ENCODE measurements at places on chromosomes 11 and 22.

DNA sequence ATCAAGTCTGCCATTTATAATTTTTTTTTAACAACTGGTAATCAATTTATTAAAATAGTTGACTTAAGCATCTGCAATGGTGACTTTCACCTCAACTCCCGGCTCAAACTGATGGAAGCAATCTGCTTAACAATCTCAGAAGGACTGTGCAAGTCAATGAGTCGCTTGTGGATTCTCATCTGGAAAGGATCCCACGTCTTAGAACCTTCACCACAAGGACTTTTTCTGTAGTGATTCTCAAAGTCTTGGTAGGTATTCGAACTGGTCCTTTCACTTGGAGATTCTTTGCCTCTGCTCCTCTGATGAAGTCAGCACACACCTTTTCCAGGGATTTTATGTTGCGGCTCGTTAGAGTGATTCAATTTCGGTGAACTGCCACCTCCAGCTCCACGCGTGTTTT lies 7.3 kb downstream of the RSF1 start:
- no peak for DNase-seq

- DNase-seq: peak; percentile 45
Measured at GRCh38 chr22:25113316-25113721, 86.3 kb upstream of the CRYBB3 start.

- DNase-seq: no peak
Measured at GRCh38 chr22:17113600-17113999, 7.6 kb downstream of the TMEM121B start.

GRCh38 chr11:36148701-36149100 lies 140.5 kb downstream of the COMMD9 start:
- DNase-seq: no peak

- no peak for DNase-seq
Measured at GRCh38 chr22:29450222-29450621, 11.8 kb downstream of the RFPL1 start.

DNA sequence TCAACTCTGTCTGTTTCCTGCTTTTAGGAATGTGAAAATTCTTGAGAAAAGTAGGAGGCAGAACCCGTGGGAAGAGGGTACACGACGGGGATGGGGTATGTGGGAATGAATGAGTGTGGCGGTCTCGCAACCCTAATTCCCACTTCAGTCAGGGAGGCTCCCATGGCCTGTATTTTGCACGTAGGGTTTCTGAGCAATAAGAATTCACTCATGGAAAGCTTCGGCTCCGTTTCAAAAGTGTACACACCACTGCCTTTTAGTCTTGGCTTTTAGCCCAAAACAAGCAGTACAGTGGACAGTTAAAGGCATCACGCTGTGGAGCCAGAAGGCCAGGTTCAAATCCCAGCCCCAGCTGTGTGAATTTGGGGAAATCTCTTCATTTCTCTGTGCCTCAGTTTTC lies 116.7 kb downstream of the MN1 start:
- DNase-seq: no peak

GRCh38 chr11:67312187-67313021 lies 9.1 kb downstream of the SSH3 start:
- DNase-seq: no peak

DNA sequence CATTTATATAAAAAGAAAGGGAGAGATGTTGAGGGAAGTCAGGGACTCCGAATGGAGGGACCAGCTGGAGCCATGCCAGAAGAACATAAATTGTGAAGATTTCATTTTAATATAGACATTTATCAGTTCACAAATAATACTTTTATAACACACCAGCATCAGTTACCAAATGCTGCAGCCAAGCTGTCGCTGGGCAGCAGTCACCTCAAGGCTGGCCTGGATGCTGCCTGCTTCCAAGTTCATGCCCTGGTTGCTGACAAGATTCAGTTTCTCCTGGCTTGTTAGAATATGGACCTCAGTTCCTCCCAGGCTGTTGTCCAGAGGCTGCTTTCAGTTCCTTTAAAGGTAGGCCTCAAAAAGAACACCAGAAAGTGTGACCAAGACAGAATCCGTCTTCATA lies 30.8 kb upstream of the ALDH3B2 start:
- no peak for DNase-seq

DNA sequence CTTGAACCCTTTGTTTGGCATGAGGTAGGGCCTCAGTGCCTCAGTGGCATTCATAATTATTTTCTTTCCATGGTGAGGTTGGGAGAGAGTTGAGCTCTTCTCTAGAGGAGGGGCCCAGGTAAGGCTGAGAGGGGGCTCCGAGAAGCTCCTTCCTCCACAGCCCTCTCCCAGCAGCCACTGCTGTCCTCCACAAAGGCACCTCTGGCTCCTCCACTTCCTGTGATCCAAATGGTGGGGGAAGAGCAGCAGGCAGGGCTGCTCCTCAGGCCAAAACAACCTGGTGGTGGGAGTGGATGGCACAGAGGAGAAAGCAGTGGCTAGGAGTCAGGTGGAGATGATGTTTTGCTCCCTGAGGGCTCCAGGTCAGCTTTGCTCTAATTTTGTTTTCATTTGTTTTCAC lies 13.3 kb downstream of the ROBO4 start:
- DNase-seq: no peak

DNA sequence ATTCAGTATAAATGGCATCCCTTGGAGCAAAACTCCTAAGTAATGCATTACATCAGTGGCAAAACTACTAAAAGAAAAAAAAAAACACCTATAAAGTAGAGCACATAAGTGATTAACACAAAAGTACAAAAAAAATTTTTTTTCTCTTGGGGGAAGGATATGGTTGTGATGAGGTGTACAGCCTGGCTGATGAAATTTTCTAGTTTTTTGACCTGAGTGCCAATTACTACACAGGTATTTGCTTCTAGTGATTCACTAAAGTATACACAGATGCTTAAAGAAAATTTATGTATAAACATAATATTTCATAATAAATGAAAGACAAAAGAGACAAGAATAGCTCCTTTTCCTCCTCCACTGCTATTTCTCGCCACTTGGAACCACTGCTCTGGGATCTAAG lies 71.8 kb upstream of the APOA1 start:
- DNase-seq: no peak

DNA sequence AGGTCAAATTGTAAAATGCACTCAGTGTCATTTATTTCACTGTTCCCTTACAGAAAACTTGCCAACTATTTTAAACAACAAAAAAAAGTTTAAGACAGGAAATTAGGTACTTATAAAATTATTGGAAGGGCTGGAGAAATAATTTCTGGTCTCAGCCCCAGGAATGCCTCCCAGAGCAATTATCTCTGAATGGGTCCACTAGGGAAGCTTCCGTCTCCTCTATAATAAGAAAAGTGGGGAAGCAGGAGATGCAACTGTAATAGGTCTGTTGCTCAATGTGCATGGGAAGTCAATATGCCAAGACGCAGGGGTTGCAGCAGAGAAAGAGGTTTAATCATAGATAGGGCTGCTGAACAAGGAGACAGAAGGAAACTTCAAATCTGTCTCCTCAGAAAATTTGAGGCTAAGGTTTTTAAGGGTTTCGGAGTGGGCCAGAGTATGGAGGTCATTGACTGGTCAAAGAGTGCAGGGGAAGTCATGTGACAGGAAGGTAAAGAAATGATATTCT lies 10.9 kb upstream of the RNF141 start:
- DNase-seq: no peak

DNA sequence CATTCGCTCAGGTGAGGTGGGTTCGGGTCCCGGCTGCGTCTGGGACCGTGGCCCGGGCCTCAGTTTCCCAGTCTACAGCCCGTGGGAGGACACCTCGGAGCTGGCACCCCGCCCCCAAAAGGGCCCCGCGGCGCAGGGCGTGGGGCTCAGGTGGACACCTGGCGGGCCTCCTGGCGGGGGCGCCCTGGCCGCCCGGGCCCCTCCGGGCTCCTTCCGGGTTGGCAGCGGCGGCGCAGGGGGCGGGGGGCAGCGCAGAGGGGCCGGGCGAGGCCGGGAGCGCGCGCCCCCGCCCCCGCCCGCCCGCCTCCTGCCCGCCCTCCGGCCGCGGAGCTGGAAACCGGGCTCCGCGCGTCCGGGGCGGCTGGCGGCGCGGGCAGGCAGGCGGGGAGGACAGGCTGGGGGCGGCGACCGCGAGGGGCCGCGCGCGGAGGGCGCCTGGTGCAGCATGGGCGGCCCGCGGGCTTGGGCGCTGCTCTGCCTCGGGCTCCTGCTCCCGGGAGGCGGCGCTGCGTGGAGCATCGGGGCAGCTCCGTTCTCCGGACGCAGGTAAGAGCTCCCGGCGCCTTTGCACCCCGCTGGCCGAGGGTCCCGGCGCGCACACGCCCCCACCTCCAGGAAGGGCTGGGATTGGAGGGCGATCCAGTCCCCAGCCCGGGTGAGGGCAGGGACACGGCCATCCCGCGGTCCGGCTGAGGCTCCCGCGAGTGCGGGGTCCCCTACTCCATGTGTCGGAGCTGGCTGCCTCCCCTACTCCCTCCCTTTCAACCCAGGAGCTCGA lies at the start of gene EMID1:
TSS of gene EMID1 (plus strand) at position 303 of the 778 bp plus-strand sequence. CDS start at position 446, 143 bp downstream.
- peak; percentile 54 for DNase-seq

- no peak for DNase-seq
Measured at GRCh38 chr11:109514313-109515018, 92.5 kb downstream of the C11orf87 start.

DNA sequence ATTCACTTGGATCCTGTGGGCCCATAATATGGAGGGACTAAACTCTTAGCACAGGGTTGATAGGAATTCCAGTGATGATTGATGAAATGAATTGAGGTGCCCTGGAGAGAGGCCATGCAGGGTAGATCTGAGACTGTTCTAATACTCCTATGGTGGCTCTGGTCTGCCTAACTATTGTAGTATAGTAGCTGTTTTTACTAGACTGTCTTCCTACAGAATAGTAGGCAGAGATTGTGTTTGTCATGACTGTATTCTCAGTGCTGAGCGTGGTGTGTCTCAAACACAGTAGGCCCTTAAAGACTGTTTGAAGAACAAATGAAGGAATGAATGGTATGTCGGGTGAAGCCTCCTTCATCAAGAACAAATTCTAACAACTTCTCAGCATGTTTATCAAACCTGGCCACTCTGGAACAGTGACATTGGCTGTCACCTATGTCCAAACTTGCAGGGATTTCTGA lies 107.0 kb upstream of the SESN3 start:
- DNase-seq: no peak

DNA sequence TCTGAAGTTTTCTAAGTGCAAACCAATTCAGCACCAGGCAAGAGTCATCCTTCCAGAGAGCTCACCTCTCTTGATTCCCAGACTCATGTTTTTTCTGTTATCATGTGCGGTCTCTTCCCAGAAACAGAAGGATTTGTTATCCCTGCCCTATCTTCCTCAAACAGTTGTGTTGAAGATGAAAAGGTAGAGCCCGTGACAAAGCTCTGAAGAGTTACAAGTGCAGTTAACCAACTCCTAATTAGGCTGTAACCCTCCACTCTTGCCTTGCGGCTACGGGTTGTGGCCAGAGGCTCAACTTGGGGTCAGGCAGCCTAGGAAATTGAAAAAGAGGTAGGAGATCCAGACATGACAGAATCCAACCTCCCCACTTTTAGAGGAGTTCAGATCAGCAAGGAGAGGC lies 76.2 kb upstream of the CADM1 start:
- DNase-seq: no peak

GRCh38 chr22:19574247-19574646 lies 50.0 kb upstream of the CLDN5 start:
- DNase-seq: no peak

- DNase-seq: peak; percentile 87
Measured at GRCh38 chr11:44621140-44621681, 55.7 kb downstream of the CD82 start.

DNA sequence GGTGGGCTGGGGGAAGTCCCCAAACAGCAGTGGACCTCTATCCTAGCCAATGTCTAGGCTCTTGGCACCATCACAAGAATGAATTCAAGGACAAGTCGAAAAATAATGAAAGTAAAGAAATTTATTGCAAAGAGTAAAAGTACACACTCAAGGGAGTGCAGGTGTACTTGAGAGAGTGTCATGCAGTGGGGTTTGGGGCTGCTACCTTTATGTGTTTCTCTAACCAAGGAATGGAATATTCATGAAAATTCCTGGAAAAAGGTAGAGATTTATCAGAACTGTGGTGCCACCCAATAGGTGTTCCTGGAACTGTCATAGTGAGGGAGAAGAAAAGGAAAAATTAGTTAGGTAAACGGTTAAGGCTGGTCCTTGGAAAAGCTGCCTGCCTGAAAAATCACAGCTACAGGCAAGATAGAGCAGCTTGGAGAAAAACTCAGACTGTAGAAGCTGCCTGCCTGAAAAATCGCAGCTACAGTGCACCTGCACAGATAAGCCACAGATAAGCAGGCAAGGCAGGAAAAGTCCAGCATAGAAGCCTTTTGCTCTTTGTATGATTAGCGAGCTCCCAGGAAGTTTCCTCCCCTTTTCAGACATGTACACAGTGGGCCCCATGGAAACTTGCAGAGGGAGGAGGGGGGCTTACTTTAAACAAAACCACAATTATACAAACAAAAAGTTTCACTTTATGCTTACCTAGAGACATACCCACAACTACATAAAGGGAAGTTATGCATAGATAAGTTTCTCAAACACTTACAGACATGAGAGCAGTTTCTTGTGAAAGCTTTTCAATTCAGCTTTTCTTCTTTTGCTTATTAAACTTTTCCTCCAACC lies 71.4 kb upstream of the B3GNT6 start:
- DNase-seq: no peak

DNA sequence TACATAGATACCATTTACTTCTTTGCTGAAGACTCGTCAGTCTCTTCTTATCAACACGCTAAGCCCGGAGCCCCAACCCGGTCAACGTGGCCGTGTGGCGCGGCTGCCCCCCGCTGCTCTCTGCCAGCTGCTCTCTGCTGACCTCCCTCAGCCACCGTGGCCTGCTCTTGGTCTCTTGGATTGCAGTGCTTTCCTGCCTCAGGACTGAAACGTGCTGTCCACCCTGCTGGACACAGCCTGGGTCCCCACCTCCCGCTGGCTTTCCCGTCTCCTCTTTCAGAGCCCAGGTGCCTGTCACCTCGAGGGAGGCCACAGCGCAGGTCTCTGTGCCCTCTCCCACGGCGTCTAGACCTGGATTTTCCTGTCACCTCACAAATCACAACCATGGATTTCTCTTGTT lies 388.1 kb upstream of the B3GAT1 start:
- DNase-seq: no peak

GRCh38 chr22:46066691-46067090 lies 83.6 kb upstream of the PPARA start:
- peak; percentile 7 for DNase-seq

- DNase-seq: no peak
Measured at GRCh38 chr11:48020092-48020755, 39.9 kb downstream of the PTPRJ start.

DNA sequence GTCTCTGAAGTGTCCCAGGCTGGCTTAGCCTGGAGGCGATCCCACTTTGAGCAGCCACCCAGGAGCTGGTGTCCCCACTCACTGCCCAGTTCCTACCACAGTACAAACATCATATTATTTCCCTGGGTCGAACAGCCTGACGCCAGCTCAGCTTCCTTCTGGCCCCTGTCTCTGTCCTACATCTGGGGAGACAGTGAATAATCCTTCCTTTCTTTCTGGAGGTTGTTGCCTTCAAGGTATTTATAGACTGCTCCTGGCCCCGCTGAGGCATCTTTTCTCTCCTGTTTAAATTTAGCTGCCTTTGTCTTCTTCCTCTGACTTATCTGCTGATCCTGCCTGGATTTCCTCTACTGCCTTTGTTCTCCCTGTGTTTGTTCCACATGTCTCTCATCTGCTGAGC lies 56.8 kb upstream of the LRRC55 start:
- no peak for DNase-seq
